ENCODE measurements at places on chromosomes 3 and 15.
A peak's percentile ranks its signal among the peaks of the same experiment; 100 is the strongest.

DNA sequence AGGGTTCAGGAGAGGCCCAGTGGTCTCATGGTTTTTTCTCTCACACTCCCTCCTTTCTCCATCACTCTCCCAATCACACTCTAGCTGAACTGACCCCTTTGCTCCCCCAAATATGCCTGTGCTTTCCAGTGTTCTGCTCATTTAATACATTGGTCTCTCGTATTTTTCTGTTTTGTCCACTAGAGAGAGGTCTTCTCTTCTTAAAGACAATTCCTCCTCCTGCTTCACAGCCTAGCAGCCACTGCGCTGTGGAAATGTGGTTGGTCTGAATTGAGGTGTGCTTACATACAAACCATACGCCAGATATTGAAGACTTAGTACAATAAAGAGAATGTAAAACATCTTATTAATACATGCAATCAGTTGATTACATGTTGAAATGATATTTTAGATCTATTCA is 60.6 kb upstream of the XCR1 start:
- no peak for DNase-seq

DNA sequence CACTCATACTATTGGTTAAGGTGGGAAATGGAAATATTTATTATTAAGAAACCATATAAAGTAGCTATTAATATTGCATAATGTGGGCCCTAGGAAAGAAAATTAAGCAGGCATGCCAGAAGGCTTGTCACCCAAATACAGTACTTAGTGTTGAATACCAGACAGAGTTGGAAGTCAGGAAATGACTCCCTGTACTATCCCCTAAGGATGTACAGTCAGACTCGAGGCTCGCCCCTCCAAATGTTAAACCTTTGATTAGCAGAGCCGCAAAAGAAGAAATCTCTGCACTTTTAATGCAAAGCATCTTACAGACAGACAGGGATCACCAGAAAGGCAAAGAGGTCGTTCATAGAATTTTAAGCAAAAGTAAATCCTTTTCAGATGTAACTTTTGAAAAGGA is 11.3 kb upstream of the RBSN start:
- no peak for DNase-seq

- DNase-seq, result no peak
Observed at GRCh38 chr3:63807961-63808565, 11.0 kb upstream of the C3orf49 start.

DNA sequence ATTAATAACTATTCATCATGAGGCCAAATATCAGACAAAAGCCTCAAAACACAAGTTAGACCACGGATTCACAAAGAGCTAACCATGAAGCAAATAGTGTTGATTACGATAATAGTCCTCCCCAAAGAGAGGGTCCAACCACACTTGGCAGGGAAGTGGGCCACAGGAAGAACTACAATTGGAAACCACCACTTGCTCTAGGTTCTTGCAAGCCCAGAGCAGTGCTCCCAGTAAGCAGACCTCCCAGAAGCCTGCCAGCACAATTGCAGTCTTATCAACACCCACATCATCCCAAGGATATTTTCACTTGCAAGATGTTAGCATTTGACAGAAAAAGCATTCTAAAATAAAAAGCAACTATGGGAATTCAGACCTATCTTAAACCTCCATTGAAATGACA is 11.3 kb downstream of the SETD2 start:
- no peak for DNase-seq

GRCh38 chr15:29522373-29523276 is 253.0 kb upstream of the NSMCE3 start:
- no peak for DNase-seq

- DNase-seq, result no peak
Observed at GRCh38 chr3:114101101-114101500, 44.6 kb downstream of the QTRT2 start.

GRCh38 chr3:59115364-59116232 is 65.8 kb upstream of the CFAP20DC start:
- no peak for DNase-seq

DNA sequence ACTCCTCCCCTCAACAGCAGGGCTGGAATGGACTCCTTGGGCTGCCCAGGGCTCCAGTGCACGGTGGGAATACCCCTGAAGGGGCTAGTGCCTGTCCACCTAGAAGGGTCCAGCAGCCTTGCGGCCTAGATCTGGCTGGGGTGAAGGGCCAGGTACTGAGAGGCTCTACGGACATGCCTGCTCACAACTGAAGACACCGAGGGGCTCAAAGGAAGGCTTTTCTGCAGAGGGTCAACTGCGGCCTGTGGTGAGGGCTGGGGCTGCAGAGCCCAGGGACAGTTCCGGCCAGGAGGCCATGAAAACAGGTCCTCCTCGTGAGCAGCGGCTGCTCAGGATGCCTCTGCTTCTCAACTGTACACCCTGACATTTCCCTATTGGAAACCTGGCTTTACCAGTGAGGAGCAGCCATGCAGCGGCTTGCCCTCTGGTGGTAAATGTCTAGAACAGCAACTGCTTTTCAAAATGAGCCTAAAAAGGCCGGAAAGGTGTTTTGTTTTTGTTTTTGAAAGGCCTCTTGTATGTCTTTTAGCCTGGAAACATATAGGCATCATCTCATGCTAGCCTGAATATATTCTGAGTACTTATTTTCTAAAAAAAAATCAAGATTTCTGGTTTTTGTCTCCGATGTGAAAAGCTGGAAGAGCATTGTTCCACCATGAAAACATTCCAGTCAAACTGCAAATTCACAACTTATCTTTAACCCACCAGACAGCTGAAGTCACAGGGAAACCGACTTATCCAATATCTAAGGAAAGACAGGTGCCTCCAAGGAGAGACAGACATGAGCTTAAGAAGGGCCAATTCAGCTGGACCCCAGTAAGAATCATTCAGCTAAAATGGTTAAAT is 163.4 kb downstream of the KLF13 start:
- DNase-seq, result no peak

- DNase-seq, result no peak
Observed at GRCh38 chr15:82571722-82572222, 31.5 kb upstream of the RPS17 start.

DNA sequence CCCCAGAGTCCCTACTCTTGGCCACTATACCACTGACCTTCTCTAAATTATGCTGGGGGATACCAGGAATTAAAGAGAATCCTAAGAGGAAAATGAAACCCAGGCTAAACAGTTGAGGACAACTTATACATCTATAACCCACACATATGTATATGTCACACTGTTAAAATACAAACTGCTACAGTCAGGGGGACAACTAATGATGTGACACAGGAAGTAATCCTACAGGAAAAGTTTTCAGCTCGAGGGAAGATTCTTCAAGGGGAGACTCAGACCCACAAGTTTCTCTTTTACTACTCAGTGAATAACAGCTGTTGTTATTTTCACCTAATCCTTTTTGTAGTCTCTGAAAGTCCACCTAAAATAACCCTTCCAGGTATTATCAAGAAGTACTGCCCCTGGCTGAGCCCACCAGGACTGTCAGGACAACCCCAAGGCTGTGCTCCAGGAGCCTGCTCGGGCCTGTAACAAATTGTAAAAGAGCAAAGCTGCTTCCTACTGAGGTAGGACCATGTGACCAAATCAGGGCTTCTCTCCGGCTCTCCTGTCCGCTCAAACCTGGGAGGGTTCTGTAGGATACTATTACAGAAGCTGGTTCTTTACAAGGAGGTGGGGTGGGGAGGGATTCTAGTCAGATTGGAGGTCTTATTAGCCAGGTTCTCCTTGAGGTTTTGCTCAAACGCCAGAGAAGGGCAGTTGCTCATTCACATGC is 91.6 kb downstream of the SRGAP3 start:
- DNase-seq, result no peak

DNA sequence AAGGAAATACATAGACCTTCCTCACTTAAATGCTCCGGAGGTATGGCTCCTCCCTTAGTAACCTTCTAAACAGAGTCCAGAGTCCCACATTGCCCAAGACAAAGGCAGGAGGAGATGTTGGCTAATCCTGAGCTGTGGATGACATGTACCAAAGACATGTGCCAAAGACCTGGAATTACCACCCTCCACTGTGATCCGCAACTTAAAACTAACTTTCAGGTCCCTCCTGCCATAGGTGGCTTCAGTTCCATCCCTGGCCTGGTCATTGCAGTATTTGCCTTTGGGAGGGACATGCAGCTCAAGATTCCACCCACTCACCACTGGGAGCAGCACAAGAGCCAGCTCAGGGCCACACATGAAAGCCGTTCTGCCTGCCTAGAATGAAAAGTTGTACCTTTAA is 28.0 kb downstream of the MYZAP start:
- DNase-seq, result no peak

- no peak for DNase-seq
Observed at GRCh38 chr3:15653321-15653720, 51.8 kb downstream of the BTD start.

GRCh38 chr3:170717410-170718402 is 131.8 kb upstream of the SLC7A14 start:
- DNase-seq, result no peak

GRCh38 chr15:40936709-40937666 is 7.8 kb downstream of the DLL4 start:
- DNase-seq, result no peak

DNA sequence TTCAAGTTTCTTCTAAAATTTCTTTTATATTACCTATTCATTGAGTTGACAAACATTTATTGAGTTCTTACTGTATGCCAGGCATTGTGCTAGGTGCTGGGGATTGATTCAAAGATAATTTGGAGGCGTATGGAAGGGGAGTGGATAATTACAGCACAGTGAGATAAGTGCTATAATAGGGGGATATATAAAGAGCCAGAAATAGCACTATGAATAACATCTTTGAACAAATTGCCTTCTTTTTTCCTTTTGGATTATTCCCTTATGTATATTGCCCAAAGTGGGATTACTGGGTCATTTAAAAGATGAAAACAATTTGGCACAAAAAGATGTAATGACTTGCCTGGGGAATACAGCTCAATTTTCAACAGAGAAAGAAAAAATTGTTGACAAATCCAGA is 64.6 kb downstream of the LPP start:
- no peak for DNase-seq

DNA sequence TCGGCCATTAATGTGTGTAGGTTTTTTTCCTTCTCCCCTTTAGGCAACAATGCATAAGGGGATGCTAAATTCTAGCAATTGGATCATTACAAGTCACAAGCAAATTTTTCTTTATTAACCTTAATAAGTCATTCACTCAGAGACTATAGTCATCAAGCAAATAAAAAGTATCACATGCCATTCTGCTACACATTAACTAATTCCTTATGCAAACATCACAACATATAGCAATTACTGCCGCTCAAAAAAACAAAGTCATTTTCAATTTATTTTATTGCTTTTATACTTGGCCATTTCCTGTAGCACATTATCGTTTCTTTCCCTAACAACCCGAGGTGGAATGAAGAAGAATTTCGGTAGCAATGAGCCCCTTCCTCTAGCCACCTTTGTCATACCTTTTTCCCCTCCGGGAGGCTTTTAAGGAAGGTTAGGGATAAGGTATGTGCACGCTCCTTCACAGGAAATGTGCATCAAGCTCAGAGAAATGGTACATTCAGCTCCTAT is 421.2 kb downstream of the TIGIT start:
- no peak for DNase-seq

DNA sequence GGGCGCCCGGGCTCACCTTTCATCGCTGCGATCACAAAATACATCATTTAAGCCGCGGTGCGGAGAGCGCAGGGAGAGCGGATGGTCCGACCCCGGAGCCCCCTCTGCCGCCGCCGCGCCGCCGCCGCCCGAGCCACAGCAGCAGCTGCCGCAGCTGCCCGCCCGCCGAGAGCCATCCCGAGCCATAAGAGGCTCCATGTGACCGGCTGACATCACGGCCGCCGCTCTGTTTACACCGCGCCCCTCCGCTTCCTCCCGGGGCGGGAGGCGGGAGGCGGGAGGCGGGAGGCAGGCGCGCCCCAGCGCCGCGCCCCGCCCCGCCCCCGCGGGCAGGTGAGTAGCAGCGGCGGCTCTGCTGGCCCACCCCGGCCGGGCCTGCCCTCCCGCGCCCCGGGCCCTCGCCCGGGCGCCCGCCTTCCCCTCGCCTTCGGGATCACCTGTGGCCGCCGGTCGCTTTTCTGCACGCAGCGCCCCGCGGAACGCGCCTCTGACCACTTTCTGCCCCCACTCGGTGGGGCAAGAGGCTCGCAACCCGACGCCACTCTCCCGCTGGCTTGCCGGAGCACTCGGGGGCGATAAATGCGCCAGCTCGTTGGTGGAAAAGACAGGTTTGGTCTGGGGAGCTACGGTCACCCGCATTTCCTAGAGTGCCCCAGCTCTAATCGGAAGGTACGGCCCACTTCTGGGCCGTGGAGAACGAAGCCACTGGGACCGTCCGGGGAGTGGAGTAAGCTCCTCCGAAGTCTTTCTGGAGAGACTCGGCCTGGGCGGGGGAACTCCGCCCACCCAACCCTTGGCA is 113.6 kb upstream of the ICE2 start:
- DNase-seq, result peak; percentile 37

DNA sequence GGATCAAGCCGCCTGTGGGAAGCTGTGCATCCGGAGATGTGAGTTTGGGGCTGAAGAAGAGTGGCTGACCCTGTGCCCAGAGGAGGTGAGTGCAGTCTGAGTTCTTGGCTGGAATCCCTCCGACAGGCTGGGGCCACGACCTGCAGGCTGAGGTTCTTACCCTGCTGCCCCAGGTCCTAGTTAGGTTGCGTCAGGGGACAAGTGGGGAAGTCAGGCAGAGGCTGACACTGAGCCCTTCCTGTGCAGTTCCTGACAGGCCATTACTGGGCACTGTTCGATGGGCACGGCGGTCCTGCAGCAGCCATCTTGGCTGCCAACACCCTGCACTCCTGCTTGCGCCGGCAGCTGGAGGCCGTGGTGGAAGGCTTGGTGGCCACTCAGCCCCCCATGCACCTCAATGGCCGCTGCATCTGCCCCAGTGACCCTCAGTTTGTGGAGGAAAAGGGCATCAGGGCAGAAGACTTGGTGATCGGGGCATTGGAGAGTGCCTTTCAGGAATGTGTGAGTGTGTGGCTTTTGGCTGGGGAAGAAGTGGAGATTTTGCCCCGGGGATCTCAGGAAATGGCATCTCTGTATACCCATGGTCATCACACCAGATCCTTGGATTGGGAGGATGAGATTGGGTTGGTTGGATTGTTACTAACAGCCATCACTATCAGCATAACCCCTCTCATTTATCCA is 1.3 kb downstream of the PPM1M start:
- no peak for DNase-seq

DNA sequence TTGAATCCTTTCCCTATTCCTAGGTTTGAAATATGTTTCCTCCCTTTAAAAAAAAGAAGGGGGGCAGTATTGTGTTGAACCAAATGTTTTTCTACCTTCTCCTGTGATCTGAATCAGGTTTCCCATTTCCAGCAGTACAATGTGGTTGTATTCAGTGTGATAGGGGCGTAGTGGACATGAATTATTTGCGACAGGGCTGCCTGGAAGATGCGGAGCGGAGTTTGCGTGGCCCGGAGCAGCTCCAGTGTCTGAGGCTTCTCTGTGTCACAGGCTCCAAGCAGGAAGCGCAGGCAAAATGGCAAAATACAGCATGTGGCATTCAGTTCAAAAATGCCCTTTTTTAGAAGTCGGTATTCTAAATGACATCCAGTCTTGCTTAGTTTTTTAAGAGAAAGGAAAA is 154.4 kb downstream of the PGPEP1L start:
- peak; percentile 11 for DNase-seq

DNA sequence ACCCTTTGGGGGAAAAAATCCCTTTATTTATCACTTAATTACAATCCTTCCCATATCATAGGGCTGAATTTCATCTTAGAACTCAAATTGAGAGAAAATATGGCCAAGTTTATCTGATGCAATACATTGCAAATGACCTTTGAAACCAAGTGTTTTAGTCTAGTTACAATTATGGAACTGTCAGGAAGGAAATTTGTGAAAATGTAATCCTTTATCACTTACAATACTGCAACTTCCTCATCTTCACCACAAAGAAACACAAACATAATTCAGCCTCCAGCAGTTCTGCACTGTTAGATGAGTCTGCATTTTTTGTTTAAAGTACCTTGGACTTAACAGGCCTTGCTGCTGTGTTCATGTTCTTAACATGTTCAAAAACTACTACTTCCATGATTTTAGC is 4.6 kb downstream of the CCPG1 start:
- no peak for DNase-seq
